ENCODE measurements at places on chromosomes 7 and 10.
A peak's percentile ranks its signal among the peaks of the same experiment; 100 is the strongest.

DNA sequence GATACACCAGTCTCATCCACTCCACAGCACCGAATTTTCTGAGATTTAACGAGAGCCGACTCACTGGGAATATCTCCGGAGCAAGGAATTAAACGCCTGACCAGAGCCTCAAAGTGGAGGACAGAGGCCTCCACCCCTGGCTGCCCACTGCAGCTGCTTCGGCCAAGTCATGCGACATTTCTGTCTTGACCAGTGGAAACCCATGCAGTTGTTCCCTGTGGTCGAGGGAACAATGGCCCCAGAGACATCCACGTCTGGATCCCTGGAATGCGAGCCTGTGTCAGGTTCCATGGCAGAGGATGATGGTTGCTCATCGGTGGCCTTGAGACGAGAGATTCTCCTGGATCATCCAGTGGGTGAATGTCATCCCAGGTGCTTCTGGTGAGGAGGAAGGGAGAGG, 65.7 kb upstream of the INSIG1 start:
- DNase-seq, result no peak

DNA sequence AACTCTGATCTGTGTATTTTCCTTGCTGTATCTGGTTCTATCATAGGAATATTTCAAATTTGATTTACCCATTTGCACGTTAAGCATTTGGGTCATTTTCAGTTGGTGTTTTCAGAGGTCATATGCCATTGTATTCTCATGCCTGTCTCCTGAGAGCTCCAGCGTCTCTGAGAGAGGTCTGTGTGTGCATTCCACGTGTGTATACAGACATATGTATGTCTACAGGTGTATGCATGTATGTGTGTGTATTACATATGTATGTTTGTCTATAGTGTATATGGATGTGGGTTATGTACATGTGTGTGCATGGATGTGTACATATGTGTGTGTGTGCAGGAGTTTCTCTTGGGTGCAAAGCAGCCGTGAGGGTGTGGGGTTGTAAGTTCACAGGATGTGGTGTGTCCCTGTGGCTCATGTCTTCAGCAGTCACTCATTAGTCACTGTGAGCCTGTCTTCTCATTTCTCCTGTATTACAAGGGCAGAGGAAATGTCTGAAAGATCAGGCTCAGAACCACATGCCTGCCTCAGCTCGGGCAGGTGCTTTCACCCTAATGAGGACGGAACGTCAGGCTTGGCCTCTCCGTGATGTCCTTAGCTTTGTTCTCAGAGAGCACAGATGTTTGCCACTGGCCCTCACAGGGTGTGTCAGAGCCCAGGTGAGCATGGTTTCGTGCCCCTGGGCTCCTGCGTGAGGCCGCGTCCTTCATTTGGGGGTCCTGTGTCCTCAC, 101.6 kb downstream of the NKX6-2 start:
- DNase-seq, result peak; percentile 11

DNA sequence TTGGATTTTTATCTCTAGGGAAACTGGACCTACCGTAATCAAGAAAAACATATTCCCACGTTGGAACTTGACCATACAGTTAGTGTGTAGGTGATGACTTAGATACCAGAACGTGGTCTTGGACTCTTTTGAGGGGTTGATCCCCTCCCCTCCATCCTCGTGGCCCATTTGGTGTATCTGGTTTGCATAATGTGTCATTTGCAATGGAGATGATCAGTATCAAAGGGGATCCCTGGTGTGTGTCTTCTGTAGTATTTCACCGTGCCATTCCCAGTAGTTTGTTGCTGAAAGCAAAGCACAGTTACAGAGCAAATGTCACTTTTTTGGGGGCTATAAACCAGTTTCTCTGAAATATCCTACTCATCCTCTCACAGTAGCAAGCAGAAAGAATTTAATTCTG, 217.7 kb downstream of the TCF7L2 start:
- no peak for DNase-seq

GRCh38 chr7:48088559-48089045, 463 bp upstream of the UPP1 start:
- DNase-seq, result peak; percentile 79
